ENCODE measurements at places on chromosomes 5 and 9.
A peak's percentile ranks its signal among the peaks of the same experiment; 100 is the strongest.

DNA sequence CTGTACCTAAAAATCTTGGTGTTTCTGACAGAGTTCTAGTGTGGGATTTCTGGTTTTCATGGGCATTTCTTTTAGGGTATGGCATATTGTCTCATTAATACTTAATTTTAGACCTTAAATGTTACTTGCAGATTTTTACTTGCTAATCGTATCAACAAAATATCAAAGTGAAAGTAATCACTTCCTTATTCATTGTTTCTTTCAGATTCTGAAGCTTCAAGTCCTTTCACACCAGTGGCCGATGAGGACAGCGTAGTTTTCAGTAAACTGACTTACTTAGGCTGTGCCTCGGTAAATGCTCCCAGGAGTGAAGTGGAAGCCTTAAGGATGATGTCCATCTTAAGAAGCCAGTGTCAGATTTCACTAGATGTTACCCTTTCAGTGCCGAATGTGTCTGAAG lies 45.2 kb downstream of the RABGAP1 start:
- no peak for DNase-seq

- no peak for DNase-seq
Observed at GRCh38 chr5:111667128-111667736, 89.8 kb downstream of the NREP start.

GRCh38 chr5:14739538-14739937 lies 75.0 kb downstream of the OTULIN start:
- DNase-seq, result no peak

GRCh38 chr5:58503390-58504046 lies 12.3 kb downstream of the GAPT start:
- DNase-seq, result no peak

GRCh38 chr9:95834281-95834907 lies 41.1 kb upstream of the ERCC6L2 start:
- DNase-seq, result no peak

DNA sequence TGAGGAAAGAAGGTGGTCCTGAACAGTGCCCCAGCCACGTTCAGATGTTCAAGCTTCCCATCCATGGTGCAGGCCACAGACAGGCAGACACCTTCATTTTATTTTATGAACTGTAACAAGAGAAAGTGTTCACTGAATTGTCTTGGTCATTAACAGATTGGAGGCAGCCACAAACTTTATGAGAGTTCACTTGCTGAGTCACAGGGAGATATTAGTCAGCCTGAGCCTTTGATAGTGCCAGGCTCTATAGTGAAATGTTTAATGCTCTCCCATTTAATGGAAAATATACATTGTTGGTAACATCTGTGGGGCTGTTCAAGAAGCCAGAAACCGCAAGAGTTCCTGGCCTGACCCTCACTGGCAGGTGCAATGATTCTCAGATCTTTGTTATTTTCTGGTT lies 237.0 kb downstream of the TENT4A start:
- DNase-seq, result no peak

DNA sequence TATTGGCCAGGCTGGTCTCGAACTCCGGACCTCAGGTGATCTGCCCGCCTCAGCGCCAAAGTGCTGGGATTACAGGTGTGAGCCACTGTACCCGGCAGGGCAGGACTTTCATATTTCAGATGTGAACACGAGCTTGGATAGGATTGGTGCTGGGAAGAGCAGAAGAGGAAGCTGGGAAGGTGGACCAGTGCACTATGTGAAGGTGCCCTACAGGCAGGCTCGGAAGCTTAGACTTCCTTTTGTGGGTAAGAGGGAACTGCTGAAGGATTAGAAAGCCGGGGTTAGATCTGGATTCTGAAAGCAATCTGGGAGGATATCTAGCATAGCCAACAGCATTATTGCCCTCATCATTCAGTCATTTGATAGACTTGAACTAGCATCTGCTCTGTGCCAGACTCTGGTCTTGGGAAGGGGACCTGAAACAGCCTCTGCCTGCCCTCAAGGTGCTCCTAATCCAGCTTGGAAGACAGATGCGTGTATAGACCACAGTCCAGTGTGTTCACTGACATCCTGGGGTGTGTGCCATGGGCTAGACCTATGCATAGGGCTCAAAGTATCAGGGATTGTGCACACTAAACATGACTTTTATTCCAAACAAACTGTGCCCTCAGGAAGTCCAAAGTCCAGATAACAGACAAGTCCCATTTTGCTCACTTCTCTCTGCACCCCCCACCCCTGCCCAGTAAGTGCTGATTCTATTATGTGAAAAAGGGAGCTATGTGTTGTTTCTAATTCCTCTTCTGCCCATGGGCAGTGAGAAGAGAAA lies 637 bp downstream of the CBY3 start:
- no peak for DNase-seq

DNA sequence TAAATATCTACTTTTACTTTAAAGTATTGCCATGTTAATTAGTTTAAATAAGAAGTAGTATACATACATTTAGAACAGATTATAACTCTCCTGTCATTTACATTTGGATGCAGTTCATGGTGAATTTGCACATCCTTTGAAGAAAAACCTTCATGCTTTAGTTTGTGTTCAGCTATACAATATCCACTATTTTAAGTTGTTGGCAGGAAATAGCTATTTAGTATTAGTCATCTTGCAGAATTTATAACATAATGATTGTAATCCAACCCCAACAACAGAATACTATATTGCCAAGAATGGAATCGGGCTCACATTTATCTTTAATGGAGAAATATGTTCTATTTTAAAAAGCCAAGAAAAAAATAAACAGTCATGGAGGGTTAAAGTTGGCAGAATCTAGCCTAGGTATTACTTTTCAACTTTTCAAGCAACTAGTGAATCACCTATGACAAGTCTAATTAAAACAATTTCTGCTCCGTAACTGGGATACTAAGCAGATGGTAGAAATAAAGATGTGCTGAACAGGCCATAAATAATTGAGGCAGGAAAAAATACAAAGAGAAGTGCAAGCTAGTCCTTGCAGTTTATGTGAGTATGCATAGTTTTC lies 1170.6 kb upstream of the NUDT12 start:
- no peak for DNase-seq

- DNase-seq, result no peak
Observed at GRCh38 chr5:66898241-66898995, 298.2 kb downstream of the CD180 start.

DNA sequence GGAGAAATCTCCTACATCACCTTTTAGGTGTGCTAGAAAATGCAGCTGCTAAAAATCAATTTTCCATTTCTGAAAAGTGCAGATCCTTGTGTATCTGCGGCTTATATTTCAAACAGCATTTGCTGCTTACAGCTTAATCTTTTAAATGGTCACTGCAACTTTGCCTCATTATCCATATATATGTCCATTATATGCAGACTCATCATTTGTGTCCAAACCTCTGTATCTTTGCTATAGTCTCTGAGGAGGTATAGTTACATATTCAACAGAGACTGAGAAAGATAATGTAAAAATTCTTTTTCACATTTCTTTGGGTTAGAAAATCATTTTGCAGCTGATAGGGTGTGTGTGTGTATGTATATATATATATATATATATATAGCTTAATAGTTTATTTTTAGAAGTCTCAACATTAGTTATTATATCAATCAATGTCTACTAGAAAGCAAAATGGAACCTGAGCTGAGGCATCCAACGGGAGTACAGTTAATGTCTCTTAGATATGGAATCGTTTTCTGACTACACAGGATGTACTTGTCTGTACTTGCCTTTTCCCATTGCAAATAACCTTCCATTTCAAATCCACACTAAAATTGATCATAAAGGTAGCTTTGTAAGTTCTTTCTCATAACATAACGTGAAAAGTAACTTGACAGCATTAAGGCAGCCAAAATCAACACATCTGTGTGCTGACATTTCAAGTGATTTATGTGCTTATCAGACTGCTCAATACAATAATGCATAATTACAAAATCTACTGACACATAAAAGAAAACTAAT lies 267.0 kb upstream of the HAPLN1 start:
- no peak for DNase-seq

GRCh38 chr5:76944638-76945037 lies 8.2 kb upstream of the CRHBP start:
- no peak for DNase-seq

GRCh38 chr9:127566351-127567001 lies 45.6 kb upstream of the STXBP1 start:
- no peak for DNase-seq

GRCh38 chr9:126297661-126298060 lies 29.0 kb upstream of the MVB12B start:
- DNase-seq, result no peak

GRCh38 chr5:160435532-160435931 lies 13.9 kb downstream of the PTTG1 start:
- DNase-seq, result no peak

DNA sequence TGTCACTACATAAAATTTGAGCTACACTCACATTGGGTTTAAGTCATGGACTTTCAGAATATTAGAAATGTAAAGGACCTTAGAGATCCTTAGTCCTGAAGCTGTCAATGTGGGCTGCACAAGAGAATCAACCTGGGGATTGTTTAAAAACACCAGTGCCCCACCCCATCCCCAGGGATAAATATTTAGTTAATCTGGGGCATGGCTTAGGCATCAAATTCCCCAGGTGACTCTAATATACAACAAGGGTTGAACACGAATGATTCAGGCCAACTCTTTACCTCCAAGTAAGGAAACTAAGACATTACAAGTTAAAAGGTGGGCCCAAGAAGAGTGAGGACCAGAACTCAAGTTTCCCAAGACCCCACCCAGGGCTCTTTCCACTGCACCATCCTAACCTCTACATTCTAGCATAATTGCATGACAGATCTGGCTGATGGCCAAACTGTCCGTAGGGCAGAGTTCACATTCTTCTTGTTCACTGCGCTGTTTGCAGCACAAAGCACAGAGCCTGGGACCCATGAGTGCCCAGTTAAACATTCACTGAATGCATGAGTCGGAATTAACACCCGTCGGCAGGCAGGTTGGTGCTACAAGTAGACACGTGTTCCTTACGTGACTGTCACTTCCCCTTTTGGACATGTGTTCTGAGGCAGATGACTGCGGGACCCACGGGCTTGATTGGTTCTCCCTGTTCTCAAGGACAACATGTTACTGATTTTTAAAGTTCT lies 25.2 kb downstream of the CYFIP2 start:
- no peak for DNase-seq

GRCh38 chr5:56699538-56699937 lies 115.8 kb upstream of the MAP3K1 start:
- DNase-seq, result no peak

GRCh38 chr5:122844136-122844909 lies 1.1 kb upstream of the SNX24 start:
- DNase-seq, result peak; percentile 23

- DNase-seq, result no peak
Observed at GRCh38 chr5:39191216-39191615, 28.1 kb downstream of the FYB1 start.

- no peak for DNase-seq
Observed at GRCh38 chr5:180889381-180889780, 9.6 kb upstream of the BTNL8 start.

DNA sequence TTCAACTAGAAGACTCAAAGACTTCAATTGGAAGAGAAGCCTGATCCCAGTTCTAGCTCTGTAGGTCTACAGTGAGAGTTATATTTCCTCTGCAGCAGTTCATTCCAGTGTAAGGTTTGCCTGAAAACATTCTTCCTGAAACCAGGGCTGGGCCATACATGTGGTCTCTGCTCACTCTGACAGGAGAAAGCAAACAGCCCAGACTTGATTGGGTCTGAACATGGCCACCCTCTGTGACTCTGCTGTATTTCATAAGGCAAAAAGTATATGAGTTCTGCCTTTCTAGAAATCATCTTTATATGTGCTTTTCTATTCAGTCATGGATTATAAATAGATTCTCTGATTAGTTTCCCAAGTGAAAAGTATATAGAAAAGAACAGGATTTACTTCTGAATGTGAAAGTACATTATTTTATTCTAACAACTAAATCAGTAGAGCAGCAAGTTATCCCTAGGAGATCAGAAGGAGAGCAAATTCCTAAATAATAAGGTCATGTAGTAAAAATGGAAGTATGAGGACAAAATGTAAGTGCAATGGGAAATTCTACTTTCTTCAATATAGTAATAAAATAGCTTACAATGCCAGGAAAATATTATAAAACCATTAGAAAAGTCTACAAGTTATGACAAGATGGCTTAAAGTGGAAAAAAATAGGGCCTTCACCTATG lies 144.3 kb downstream of the EFNA5 start:
- no peak for DNase-seq

DNA sequence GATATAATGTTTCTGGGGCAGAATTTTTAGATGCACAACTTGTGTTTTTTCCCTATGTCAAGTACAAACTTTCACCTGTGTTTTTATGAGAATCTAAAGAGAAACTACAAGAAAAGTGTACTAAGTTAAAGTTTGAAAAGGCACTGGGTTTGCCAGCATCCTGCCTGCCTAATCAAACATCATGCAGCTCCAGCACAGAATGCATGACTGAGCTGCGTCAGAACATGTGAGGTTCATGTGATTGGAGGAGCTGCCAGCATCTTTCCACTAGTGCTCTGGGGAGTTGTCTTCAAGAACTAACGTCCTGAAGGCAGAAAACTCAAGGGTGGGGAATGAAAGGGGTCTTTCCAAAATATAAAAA lies 46.1 kb upstream of the RIC1 start:
- no peak for DNase-seq

GRCh38 chr5:53403291-53403690 lies 77.1 kb upstream of the FST start:
- no peak for DNase-seq

GRCh38 chr5:78078858-78079257 lies 215.6 kb downstream of the AP3B1 start:
- no peak for DNase-seq

- peak; percentile 24 for DNase-seq
Observed at GRCh38 chr5:72956324-72957140, 691 bp downstream of the FCHO2 start.

DNA sequence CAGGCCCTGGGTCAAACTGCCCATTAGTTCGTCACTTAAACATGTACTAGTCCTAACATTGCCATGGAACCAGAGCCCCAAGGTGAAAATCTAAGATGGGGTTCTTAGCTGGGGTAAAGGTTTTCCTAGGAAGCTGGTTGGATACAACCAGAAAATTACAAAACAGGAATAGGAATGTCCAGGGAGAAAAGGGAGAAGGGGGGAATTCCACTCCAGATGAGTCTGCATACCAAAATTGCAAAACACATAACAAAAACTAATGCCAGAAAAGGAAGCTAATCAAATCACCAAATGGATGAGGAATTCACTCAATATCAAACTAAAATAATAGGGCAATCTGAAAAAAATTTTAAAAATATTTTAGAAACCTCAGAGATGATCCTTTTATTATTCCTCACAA lies 396.2 kb downstream of the EFNA5 start:
- DNase-seq, result no peak

- no peak for DNase-seq
Observed at GRCh38 chr5:154311362-154311761, 120.8 kb downstream of the GALNT10 start.

Data from NCI-H510A treated with DMSO at 0.1 percent for 48 hours (cell line).